ENCODE measurements at places on chromosomes 2 and 18.

DNA sequence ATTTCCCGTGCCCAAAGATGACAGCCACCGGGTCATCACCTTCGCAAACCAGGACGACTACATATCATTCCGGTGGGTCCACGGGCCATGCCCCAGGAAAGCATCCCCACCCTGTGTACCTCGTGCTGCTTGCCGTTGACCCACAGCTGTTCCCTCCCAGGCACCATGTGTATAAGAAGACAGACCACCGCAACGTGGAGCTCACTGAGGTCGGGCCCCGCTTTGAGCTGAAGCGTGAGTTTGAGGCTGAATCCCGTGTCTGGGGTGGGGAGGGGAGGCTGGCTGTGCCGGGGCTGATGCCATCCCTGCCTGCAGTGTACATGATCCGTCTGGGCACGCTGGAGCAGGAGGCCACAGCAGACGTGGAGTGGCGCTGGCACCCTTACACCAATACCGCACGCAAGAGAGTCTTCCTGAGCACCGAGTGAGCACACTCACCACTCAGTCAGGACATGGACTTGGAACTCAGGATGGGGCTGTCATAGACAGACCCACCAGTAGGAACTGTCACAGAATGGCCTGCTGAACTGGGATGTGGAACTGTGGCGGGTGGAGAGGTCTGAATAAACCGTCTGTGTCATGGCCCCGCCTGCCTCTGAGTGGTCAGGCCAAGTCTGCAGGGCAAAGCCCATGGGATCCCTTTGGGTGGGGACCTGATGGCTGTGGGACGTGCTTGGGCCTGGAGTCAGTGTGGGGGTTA lies 3.5 kb downstream of the IMP4 start:
- DNase-seq, result peak; percentile 52

- no peak for DNase-seq
Measured at GRCh38 chr2:177344316-177344715, 48.3 kb upstream of the AGPS start.

DNA sequence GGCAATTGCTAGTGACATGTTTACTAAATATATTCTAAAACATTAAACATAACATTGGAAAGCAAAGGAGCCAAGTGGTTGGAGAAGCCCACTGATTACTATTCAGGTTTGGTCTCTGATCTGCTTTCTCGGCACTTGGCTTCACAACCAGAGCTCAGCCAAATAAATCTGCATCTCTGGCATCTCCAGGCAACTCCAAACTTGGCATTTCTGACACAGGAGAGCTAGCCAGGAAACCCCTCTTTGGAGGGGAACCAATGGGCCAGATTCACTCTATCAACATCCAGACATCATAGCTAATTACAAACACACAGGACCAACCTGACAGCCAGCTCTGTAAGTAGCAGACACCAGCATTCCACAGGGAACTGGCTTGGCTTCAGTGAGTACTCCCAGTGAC lies 150.3 kb upstream of the ETAA1 start:
- DNase-seq, result no peak

DNA sequence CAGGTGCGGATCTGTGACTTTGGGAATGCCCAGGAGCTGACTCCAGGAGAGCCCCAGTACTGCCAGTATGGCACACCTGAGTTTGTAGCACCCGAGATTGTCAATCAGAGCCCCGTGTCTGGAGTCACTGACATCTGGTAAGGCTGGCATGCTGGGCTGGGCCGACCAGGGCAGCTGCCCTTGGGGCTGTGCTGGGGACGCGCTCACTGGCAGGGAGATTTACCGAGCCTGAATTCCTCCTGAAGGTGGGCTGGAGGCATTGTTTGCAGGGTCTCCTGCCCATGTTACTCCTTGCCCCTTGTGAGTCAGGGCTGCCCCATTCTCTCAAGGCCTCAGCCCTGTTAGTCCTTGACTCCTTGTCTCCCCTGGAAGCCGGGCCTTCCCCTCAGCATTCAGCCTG lies 18.7 kb upstream of the GMPPA start:
- no peak for DNase-seq

GRCh38 chr2:107545851-107546250 lies 280.8 kb upstream of the RGPD4 start:
- no peak for DNase-seq

DNA sequence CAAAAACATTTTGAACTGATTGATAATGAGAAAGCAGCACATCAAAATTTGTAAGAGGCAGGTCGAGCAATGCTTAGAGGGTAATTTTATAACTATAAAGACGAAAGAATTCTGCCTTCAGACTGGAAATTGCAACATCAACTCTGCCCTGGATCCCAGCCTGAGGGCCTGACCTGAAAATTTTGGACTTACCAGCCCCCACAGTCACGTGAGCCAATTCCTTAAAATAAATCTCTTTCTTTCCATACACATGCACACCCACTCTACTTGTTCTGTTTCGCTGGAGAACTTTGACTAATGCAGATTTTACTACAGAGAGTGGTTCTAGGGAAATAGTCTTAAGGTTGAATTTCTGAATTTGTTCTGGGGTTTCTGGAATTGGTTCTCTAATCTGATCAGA lies 14.6 kb upstream of the ACOXL start:
- DNase-seq, result no peak

GRCh38 chr2:74162951-74163350 lies 15.2 kb upstream of the BOLA3 start:
- no peak for DNase-seq

DNA sequence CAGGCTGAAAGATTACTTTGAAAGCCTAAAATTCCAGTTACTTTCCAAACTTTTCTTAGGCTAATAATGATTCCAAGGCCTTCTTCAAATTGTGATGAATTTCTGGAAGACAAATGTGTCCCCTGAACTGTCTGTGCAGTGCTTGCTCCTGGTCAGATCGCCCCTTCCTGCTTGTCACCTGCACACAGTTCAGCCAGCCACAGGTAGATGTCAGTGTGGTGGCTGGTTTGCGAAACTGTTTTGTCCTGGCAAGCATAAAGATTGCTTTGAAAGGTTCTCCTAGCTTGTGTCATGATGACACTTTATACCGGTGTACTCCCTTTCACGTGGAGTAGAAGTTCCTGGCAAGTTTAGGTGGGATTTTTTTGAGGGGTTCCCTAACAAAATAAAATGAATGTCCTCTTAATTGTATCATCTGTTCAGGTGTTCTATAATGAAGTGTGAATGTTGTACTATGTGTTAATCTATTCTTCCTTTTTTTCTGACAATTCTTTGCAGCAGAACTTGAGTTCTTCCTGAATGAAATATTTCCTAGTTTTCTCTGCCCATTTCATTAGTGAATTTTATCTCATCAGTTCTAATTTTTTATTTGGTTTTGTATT lies 298.8 kb downstream of the ZNF407 start:
- peak; percentile 82 for DNase-seq

DNA sequence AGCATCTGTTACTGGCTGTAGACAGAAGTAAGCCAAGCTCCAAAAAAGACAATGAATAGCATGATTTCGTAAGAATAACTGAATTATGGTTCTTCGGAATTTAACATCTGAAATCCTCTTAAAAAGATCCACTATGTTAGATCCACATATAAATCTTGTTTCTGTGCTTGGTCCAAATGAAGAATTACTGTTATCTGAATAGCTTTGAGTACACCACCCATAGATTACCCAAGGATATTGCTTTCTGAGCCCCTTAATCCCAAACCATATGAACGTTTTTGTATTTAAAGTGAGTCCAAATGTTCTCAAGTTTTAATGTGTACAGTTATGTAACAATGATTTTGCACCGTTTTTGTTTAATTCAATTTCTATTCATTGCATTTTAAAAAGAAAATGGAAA lies 124.9 kb downstream of the DSC3 start:
- DNase-seq, result no peak

DNA sequence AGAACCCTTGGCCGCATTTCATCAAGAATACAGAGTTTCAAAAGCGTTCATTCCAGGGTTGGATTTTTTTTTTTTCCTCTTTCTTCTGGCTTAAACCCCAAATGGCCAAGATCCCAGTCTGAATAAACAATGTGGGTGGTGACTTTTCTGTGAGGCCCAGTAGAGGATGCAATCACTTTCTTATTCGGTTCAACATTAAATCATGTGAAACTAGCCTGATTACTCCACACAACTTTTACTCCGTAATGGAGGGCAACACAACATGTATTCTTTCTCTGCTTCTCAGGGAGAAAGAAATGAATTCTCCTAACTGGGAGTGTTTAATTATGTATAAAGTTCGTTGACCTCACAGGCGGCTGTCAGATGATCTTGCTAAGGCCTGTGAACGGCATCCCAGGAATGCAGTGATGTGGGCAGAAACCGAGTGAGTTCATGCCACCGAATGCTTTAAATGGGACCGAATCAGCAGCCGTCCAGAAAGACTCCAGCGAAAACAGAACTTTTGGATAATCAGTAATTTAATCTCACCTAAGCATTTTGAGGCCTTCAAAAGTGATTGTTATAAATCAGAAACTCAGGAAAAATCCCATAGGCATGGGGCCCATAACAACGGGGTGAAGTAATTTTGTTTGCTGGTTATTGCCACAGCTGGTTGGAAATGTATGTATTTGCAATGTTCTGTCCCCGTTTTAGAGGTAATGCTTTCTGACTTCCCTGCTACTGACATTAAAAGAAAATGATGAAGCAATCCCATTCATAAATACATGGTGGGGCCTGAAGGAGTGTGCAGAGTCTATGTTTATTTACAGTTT lies 81.5 kb downstream of the BCL2 start:
- DNase-seq, result no peak

GRCh38 chr2:45212953-45213635 lies 203.8 kb upstream of the SIX2 start:
- no peak for DNase-seq

DNA sequence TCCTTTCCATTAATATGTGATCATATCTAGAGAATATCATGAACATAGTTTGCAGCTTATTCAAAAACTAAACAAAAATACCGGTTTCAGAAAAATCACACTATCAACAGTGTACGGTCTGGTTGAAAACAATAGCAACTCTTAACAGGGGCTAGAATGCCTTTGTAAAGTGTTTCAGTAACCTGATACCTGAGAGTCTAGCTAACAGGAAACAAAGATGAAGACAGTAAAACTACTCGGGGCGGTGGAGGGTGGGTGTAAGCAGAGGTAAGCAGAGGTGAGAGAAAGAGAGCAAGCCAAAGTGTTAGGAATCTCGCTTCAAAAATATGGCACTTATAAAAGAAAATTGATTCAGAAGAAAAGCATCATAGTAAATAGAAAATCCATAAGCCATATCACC lies 109.0 kb upstream of the RGPD4 start:
- no peak for DNase-seq

DNA sequence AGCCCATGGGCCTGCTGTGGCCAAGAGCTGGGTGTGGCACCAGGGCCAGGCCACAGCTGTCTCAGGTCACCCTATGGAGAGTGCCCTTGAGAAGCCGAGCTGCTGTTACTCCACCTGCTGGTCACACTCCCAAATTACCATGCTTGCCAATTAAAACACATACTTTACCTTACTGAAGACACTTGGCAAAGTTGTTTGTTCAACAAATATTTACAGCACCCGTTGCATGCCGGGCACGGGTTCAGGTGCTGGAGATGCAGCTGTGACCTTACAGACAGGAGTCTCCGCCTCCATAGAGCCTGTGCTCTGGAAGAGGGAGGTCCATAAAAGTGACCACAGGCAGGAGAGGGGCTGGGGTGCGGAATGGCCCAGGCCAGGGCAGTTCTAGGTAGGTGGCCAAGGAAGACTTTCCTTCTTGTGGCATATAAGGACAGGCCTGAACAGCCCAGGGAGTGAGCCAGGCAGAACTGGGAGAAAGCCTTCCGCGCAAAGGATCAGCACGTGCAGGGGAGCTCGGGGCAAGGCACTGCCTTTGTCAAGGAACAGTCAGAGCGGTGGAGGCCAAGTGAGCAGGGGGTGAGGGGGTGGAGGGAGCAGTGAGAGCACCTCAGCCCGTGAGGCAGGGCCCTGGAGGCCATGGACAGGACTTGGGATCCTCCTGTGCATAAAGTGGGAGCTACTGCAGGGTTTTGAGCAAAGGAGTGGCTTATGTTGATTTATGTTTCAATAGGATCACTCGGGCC lies 23.6 kb upstream of the RBM44 start:
- peak; percentile 83 for DNase-seq

GRCh38 chr2:88880441-88880953 lies 189.0 kb downstream of the RPIA start:
- DNase-seq, result peak; percentile 81

DNA sequence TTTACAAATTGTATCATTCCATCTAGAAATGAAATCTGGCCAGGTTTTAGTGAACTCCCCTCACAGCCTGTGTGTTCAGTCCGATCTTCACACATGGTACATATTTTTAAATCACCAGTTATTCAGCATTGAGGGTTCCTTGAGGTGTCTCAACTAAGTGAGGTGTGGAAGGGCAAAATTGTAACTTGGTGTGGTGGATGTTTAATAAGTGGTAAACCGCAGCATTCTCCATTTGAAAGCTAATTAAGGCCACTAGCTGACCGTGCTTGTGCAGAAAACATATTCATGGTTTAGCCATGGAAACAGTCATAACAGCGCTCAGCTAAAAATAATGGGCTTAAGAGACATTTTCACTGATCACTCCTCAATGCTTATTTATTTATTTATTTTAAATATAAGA lies 786.2 kb upstream of the FANCL start:
- no peak for DNase-seq

GRCh38 chr18:44957461-44957860 lies 276.8 kb downstream of the SETBP1 start:
- DNase-seq, result no peak

DNA sequence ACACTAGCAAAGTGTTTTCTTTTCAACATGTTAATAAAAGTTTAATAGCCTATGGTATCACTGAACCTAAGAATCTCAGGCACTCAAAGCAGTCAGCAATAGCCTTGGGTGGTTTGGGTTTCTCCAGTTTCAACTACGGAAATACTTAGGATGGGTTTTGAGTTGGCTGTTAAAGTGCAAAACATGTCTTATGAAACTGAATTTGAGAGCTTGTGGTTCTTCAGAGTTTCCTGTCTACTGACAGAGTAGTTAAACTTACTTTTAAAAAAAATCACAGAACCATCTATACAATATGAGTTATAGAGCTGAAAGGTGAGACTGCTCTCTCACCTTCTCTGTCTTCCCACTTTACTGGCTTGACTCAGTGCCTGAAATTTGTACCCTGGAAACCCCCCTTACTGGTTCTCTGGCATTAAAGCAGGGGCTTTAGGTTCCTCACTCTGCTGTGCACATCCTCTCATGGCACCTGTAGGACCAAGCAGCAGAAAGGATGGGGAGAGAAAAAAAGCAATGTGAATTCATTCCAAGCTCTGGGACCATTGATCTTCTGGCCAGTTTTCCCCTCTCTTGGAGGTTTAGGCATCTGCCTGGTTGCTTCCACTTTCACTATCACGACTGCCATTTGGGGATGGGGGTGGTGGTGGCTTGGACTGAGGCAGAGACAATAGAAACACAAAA lies 18.1 kb downstream of the CCDC141 start:
- peak; percentile 82 for DNase-seq

DNA sequence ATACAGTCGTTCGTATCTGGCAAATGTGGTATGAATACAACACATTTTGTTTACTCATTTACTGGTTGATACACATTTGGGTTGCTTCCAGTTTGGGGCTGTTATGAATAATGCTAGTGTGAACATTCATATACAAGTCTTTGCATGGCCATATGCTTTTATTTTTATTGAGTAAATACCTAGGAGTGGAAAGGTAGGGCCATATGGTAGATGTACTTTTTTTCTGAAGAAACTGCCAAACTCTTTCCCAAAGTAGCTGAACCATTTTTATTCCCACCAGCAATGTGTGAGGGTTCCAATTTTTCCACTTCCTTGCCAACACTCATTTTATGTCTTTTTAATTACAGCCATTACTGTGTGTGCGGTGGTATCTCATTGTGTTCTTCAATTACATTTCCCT lies 496.2 kb upstream of the NRXN1 start:
- DNase-seq, result no peak

GRCh38 chr2:42933824-42934254 lies 141.5 kb upstream of the HAAO start:
- no peak for DNase-seq

Data from activated CD4-positive, alpha-beta T cell treated with anti-CD3 and anti-CD28 coated beads, Interleukin-2, amount 10 ng/mL, durations not matched to agents 24 days and 14 days (primary cell).